Right ventricle myocardium superior (tissue), 1 donor: ENCODE measurements at places on chromosomes 1 and 21. TPM values are rescaled to one million over a fixed set of nuclear protein-coding genes. Genes with fewer than 3 reads are reported as not detected.

TTLL7 gene
- total RNA-seq = 3.6 TPM

DNA sequence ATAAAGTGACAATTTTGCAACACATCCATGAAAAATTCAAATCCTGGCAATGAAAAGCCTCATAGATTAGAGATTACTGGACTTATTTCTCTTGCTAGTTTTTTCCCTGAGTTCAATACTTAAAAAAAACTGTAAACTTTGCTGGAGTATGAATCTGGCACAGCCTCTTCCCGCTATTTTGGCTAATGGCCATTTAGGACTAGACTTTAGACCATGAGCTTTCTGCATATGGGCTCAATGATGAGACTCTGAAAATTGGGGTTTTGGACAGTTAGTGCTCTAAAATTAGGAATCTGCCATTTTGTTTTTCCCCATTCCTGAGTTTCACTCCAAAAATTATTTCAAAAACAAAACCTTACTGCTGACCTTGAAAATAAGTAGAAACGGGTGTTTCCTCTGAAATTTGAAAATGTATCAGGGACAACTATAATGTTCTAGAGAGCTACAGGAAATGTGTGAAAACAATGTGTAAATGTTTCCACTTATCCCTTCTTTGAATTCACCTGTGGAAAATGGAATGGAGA lies 137.5 kb downstream of the HMCN1 start:
- DNase-seq = no peak

EPS8L3 gene
- total RNA-seq = not detected

DNA sequence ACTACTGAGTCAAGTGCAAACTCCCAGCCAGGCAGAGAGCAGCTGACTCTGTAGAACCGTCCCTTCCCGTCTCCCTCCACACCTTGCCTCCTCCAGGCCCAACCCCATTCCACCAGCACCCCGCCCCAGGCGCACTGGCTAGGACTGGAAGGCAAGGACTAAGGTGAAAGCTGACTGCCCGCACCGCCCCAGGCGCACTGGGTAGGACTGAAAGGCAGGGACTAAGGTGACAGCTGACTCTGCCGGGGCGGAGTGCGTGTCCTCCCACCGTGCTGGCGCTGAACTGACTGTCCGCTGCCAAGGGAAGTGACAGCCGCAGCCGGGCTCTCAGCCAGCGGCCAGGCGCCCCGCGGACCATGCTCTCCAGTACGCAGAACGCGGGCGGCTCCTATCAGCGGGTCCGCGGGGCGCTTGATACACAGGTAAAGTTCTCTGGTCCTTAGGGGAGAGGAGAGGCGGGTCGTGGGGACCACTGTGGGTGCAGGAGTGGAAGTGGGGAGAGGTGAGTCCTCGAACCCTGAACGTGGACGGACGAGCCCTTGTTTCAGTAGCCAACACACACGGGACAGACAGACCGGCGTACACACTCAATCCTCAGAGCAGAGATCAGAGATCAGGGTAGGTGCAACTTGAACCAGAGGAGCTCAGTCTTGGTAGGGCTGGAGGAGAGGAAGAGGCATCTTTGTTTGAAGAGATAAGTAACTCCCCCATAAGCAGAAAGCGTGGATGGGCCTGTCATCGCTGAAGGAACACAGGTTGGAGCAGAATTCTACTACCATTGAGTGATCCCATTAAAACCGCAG lies 58.0 kb downstream of the RBM11 start:
- peak; percentile 79 for DNase-seq

GRCh38 chr1:239283216-239283615 lies 103.2 kb upstream of the CHRM3 start:
- DNase-seq = no peak

DNA sequence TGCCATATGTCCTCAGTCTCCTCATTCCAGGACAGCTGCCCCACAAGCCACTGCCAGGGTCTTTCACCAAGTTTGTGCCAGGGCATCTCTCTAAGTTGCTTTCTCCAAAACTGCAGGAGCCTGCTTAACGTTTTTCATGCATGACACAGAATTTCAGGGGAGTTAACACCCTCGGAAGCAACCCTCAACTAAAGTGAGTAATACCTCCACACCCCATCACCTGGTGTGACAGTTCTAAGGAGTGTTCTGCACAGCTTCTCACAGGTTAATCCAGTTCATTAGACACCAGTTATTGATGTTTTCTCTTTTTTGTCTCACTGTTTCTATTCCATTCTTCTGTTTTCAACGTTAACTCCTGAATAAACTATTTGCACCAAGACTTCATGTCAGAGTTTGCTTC lies 115.0 kb downstream of the BACH1 start:
- no peak for DNase-seq

GRCh38 chr1:178868706-178869105 lies 2.2 kb downstream of the ANGPTL1 start:
- no peak for DNase-seq

GRCh38 chr1:41709331-41709730 lies 209.4 kb downstream of the HIVEP3 start:
- DNase-seq = no peak

- peak; percentile 47 for DNase-seq
These were observed 440.9 kb upstream of the ZRANB2 start for GRCh38 chr1:71521655-71522264.

ETNK2 gene
- total RNA-seq = 5.2 TPM

DNA sequence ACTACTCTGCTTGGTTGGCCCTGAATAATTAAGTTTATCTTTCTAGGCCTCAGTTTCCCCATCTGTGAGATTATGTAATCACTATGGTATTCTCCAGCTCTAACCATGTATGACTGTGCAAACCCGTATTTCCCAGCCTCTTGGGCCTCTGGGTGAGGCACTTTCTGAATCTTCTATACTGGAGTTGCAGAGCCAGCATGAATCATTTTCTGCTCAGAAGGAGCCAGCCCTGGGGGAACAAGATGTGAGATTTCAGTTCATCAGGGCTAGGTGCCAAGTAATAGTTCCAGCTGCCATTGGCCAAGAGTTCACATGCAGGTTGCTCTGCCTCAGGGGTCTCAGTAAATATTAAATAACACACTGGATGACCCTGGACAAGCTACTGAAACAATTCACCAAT lies 47.7 kb upstream of the USP24 start:
- no peak for DNase-seq

- DNase-seq = peak; percentile 82
These were observed at the start of gene ZSWIM5 for GRCh38 chr1:45205910-45206721. TSS of gene ZSWIM5 (minus strand) at chr1:45206605. CDS start at chr1:45206350, 255 bp downstream.

DNA sequence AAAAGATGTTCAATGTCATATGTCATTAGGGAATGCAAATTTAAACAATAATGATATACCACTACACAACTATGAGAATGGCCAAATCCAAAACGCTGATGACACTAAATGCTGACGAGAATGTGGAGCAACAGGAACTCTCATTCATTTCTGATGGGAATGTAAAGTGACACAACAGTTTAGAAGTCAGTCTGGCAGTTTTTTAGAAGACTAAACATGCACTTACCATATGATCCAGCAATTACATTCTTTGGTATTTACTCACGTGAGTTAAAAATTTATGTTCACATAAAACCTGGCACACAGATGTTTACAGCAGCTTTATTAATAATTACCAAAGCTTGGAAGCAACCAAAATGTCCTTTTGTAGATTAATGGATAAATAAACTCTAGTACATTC lies 110.4 kb upstream of the C1orf21 start:
- DNase-seq = no peak

- no peak for DNase-seq
These were observed 267.2 kb upstream of the PLXNA2 start for GRCh38 chr1:208511242-208511860.

DNA sequence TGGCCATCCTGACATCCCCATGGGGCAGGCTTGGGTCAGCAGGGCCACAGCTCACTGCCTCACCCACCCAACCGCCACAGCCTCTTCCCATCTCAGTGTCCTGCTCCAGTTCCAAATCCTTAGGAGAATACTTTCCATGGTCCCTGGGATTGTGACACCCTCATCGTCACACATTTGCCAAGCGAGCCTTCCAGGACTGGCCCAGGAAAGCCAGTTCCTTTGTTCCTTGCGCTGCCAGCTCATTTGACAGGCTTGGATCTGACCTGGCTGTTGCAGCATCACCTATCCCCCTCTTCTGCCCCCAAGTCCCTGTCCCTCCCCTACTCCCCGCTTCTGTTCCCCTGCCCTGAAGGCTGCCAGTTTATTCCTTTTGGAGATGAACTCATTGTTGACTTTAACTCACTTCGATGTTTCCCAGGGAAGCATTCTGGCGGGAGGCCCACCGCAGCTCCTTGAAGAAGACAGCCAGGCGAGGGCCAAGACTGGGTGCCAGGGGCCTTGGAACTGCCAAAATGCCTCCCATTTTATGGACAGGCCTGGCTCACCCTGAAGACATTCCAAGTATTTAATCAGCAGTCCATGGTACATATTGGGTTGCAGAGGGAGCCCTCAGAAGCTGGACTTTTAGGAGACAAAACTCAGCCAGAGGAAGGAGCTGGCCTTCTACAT lies 10.2 kb upstream of the GNL2 start:
- no peak for DNase-seq

GRCh38 chr1:117565076-117565556 lies 40.7 kb upstream of the TENT5C start:
- DNase-seq = no peak

DNA sequence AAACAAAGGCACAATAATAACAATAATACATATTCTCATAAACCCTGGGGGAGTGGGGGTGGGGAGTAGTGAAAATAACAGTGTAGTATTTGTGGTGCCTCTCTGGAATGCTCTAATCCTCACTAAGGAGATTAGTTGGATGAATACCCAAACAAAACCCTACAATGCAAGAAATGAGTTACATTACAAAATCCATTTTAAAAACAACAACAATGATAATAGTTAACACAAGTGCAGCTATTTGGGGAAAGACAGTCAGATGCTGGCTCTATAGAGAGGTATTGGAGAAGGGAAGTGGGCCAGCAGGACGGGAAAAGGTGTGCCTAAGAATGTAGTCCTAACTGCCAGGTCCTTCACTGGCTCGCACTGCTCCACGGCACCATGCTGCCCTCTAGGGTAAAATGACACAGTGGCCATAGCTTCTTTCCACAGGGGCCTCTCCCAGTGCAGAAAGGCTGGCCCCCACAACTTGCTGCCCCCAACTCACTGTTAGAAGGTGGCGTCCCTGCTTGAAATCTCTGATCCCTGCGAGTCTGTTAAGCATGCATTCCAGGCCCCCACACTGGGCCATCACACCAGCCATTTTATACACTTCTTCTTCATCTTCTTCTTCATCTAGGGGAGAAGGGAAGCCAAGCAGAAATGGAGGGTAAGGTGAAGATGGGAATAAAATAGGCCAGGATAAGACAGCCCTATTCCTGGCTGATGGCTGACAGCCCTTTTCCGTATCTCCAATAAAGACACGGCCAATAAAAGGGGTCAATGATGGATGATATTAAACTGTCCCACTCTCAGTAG lies 113.8 kb downstream of the UBR4 start:
- DNase-seq = no peak

- no peak for DNase-seq
These were observed 38.6 kb upstream of the WLS start for GRCh38 chr1:68270951-68271350.

ETV3L gene
- total RNA-seq = not detected

- peak; percentile 51 for DNase-seq
These were observed 9.3 kb downstream of the CBR1 start for GRCh38 chr21:36079010-36079649.

ADAMTS5 gene
- 4.0 TPM for total RNA-seq

DNA sequence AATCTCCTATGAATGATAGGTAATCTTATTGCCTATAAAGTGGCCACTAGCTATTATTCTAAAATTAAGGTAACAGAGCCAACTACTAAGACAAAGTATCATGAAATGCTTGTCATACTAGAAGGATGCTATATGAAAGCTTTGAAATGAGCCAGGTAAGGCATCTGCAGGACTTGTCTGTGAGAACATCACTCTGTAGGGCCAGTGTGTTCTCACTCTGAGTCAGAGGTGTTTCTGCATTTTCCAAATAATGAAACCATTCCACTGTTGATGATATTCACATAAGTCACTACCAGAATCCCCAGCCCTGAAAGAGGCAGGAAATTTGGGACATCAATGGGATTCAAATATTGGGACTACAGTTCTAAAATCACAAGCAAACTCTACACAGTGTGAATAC lies 25.8 kb upstream of the GBP5 start:
- DNase-seq = no peak

FABP3 gene
- 4,881 TPM for total RNA-seq

- DNase-seq = no peak
These were observed 13.6 kb downstream of the FAM177B start for GRCh38 chr1:222750651-222751050.

BCAR3 gene
- 18.5 TPM for total RNA-seq

ALDH9A1 gene
- total RNA-seq = 54.7 TPM

- DNase-seq = peak; percentile 36
These were observed 1.9 kb upstream of the MYBPH start for GRCh38 chr1:203177470-203178039.

DNA sequence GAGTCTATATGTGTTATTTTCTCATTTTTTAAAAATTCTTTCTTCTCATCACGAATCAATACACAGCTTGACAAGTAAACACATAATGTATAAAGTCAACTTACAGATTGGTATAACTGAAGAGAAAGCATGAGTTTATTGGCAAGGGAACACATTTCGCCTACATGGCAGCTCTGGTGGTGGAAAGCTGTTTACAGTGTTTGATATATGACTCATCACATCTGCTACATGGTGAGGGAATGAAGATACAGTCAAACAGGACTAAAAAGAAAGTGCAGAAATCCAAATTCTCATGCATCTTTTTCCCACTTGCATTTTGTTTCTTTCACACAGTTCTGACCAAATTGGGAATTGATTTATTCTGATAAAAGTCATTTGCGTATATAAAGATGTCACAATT lies 122.2 kb upstream of the ADGRL4 start:
- no peak for DNase-seq

- peak; percentile 64 for DNase-seq
These were observed 659 bp downstream of the AGO1 start for GRCh38 chr1:35883635-35884101.

DNA sequence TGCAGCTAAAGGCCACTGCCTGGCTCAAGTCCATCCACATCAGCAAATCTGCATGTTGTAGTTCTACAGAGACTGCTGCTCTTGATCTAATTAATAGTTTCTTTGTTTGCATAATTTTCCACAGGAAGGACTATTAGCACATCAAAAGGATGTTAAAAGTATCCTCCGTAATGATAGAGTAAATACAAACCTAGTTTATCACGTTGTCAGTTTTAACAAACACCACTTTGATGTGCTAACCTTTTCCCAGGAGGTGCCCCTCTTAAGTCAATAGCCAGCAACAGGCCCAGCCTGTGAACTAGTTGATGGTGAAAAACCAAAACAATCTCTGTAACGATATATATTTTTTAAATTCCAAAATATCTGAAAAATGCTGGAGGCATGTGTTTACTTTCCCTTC lies 64.2 kb upstream of the SLC22A15 start:
- no peak for DNase-seq

GRCh38 chr1:44591381-44591780 lies 82.9 kb downstream of the TMEM53 start:
- DNase-seq = no peak

- no peak for DNase-seq
These were observed 726.0 kb downstream of the PTPRU start for GRCh38 chr1:29962336-29962735.

- DNase-seq = peak; percentile 48
These were observed 214.0 kb downstream of the ZC3H11B start for GRCh38 chr1:219398815-219399396.

- DNase-seq = no peak
These were observed 275.0 kb downstream of the GRIK3 start for GRCh38 chr1:36759355-36759754.
